ENCODE measurements at places on chromosomes 3 and 15.
A peak's percentile ranks its signal among the peaks of the same experiment; 100 is the strongest.

DNA sequence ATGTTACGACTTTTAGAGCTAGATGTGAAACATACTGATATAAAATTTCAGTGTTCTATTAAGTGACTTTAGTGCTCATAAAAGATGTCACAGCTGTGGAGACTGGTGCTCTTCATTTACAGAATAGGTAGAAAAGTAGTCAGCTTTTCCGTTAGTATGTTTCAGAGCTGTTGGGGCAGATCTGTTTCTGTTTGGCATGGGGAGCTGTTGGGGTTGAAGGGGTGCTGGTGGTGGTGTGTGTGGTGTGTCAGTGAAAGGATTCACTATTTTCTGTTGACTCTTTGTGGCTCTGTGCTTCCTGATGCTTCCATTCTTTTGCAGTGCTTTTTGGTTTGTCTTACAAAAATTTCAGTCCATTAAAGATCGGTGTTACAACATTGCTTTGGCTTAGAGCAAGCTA is 3.2 kb downstream of the UBE2E2 start:
- DNase-seq = no peak

- DNase-seq = no peak
These were observed 18.1 kb downstream of the GHRL start for GRCh38 chr3:10274601-10275000.

- DNase-seq = no peak
These were observed 5.9 kb downstream of the PBRM1 start for GRCh38 chr3:52679811-52680210.

DNA sequence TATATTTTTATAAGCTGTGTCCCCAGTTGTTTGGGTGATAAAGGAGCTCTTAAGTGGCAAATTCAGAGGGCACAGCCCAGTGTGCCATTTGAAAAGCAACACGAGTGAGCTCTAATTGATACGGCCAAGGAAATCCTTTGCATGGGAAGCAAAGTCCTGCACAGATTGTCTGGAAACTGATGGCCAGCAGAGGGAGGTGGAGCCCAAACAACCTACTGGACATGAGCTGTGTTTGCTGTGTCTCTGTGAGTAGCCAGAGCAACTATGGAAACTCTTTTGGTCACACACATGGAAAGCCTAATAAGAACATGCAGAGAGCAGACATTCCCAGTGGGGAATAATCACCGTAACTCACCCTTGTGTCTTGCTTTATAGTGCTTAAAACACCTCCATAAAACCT is 24.4 kb downstream of the ONECUT1 start:
- DNase-seq = no peak

DNA sequence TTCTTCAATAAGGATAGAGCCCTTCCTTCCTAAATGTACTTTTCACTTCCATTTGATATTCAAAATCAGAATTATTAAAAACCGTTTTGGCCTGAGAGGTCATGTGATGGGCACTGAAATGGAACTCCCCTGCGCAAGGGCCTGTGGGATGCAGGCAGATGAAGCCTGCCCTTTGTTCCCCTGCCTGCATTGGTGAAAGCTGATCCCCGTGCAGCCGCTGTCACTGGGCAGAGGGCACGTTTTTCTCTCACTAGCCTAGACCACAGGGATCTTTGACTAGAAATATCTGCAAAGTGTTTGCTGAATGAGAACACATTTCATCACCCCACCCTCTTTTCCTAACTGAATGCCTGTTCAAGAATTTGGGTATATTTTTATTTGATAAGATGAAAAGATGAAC is 74.9 kb downstream of the TIPARP start:
- no peak for DNase-seq

GRCh38 chr3:156619376-156619775 is 55.0 kb upstream of the TIPARP start:
- no peak for DNase-seq

- DNase-seq = peak; percentile 51
These were observed 9.5 kb downstream of the RPS17 start for GRCh38 chr15:82530606-82531379.

GRCh38 chr3:16801698-16802097 is 83.1 kb upstream of the PLCL2 start:
- DNase-seq = no peak

GRCh38 chr15:77040673-77041072 is 30.2 kb downstream of the TSPAN3 start:
- DNase-seq = no peak

DNA sequence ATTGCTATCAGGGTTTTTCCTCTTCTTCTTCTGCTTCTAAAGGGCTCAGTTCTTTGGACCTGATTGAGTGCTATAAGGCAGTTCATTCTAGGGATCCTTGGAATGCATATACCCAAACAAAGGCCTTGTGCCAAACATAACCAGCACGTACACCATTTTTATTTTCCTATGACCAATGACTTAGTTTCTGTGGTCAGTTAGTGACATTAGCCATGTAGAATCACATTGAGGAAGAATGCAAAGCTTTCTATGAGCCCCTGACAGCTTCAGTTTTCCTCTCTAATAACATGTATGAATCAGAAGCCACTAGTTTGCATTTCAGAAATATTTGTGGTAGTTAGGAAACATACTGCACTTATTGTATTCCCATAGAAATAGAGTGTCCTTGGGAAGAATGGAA is 240.0 kb downstream of the THRB start:
- DNase-seq = peak; percentile 93

DNA sequence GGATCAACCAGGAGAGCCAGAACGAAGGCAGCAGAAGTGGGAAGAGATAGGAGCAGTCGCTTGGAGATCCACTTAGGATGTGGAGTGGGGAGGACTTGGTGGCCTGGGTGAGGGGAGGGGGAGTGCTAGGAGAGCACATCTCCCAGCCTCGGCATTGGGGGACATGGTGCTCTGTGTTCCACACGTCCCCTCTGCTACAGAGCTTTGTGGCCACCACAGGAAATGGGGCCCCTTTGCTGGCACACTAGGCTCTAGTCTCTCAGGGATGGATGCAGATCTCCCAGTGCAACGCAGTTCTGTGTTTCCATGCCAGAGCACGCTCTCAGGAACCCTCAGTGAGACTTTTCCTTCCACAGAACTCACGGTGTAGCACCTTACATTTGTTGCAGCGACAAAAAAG is 68.8 kb downstream of the CHDH start:
- DNase-seq = no peak

DNA sequence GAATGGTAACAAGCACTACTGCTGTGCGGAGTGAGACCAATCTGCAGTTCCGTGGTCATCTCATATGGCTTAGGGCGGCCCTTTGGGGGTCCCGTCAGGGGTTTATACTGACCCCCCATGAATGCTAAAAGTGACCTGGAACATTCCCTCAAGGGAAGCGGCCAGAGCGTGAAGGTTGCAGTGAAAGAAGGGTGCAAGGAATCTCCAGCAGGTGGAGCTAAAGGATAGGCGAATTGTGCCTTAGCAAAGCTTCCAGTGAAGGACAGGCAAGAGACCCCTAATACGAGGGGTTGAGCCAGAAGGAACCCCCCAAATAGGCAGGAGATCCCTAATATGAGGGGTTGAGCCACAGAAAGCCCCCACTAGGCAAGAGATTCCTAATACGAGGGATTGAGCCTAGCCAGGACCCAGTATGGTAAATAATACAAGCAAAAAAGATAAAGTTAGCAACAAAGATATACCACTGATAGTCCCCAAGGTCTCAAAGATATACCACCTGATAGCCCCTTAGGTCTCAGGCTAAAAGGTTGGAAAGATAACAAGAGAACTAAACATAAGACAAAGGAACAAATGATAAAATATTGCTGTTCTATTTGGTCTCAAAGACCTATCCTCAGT is 32.8 kb downstream of the ZNF589 start:
- DNase-seq = peak; percentile 27

GRCh38 chr3:135304378-135304777 is 509.3 kb downstream of the EPHB1 start:
- no peak for DNase-seq

DNA sequence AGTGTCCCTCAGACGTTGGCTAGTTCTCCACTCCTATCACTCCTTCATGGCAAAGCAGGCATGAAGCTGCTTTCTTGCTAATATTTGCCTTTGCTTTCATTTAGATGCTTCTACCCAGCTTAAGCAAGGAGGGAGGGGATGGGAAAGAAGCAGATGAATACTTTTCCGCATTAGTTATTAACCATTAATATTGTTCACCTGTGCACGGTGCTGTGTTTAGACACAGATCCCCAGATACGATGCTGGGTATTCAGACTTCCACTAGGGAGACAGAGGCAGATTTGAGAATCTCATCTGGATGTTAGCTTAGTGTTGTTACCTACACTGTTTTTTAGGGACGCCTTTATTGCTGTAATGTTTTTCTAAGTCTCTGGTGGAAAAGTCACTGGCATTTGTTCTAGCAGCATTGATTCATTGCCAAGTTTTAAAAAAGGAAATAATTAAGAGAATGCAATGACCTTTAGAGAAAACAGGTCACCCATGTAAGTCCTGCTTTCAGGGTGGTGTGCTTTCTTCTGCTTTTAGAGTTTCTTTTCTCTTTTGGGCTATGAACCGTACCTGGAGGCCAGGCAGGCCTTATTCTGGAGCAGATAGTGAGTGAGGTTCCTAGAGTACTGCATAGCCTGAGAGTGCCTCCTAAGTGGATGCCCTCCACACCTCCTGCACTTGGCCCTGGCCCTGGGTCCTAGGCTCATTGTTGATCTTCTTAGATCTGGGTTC is 55.5 kb downstream of the MYZAP start:
- no peak for DNase-seq

DNA sequence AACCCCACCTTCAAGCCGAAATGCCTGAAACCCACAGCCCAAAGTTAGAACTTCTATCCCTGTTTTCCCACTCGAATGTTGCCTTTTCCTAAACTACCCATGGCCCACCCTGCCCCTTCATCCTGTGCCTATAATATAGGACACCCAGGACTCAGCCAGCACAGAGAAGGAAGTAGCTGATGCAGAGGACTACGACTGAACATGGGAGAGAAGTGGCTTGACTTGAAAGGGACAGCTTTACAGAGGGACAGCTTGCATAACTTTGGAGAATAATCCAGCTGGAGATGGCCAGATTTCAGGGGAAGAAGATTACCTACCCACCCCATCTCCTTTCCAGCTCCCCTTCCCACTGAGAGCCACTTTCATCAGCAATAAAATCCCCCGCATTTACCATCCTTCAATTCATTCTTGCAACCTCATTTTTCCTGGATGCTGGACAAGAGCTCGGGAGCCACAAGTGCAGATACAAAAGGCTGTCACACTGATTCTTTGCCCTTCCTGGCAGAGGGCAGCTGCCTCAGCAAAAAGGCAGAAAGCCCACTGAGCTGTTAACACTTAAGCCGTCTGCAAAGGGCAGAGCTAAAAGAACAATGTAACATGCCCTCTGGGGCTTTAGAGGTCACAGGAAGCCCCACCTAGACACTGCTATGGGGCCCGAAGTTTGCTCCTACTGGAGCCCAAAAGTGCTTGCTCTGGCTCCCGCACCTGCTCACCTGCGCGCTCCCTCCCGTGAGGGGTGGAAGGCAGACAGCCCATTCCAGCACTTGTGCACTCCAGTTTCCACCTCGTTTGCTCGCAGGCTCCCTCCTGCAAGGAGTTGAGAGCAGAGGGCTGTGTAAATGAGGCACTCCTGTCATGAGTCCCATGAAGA is 224.0 kb downstream of the TBC1D5 start:
- no peak for DNase-seq

DNA sequence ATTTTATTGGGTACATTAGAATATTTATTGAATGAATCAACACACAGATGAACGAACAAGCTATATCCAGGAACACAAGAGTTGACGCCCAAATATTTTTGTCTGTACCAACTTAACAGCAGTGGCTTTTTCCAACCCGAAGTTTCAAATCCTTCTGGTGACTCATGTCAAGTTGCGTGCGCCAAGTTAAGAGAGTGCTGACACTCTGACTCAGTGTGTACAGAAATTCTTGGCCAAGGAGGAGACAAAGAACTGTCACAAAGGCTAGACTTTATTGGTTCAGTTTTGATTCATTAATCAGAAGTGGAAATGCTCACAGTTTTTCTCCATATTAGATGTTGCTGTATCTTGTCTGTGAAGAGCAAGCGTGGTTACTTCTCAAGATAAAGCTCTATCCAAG is 59.6 kb upstream of the TSC22D2 start:
- DNase-seq = peak; percentile 83

DNA sequence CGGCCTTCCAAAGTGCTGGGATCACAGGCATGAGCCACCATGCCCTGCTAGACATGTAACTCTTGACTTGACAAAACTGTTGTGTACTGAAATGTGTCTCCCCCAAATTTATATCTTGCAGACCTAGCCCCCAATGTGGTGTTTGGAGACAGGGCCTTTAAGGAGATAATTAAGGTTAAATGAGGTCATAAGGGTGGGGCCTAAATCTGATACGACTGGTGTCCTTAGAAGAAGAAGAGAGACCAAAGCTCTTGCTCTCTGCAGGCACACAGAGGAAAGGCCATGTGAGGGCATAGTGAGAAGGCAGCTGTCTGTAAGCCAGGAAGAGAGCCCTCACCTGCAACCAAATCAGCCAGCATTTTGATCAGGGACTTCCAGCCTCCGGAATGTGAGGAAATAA is 361.3 kb downstream of the SV2B start:
- no peak for DNase-seq

GRCh38 chr15:60695713-60696522 is 217.0 kb upstream of the ICE2 start:
- no peak for DNase-seq

DNA sequence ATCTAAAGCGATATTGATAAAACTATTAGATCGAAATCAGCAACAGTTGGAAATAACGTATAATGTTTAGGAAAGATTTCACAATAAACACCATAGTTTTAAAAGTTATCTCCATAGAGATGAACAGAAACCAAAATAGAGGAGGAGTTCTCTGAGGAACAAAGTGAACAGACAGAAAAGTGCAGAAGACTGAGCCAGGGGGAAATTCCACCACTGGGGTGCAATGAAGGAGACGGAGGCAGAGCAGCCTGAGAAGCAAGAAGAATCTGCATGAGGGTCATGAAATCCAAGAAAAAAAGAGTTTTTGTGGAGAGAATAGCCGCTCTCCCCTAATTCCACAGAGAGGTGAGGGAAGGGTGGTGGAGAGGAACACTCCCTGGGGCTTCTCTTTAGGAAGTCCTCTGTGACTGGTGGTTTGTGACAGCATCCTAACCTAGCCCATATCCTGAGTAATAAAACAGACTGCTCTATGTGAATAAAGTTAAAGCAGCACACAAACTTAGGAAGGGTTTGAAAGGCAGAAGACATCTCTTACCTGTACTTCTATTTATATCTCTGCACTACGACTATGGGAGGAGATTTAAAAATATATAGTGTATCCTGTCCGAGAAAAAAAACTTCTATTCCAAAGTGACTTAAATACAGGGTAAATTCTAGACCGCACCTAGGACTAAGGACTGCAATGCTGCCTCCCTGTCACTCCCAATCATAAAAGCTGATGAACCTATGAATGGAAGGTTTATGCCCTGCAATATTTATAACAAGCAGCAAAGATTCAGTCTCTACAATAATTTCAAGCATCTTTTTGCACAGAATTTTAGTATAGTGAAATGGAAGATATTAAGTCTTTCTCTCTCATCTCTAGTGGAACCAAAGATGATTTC is 22.9 kb downstream of the ATP8B4 start:
- no peak for DNase-seq

All from HS-27A (cell line).